Vagina (tissue), 2 donors: ENCODE measurements at places on chromosomes 16 and 17. TPM values are rescaled to one million over a fixed set of nuclear protein-coding genes. Genes with fewer than 3 reads are reported as not detected.

The CISD3 gene
- total RNA-seq: 12.8 TPM

The MGAT5B gene
- 0.49 TPM for total RNA-seq

The SPEM1 gene
- not detected for total RNA-seq

DNA sequence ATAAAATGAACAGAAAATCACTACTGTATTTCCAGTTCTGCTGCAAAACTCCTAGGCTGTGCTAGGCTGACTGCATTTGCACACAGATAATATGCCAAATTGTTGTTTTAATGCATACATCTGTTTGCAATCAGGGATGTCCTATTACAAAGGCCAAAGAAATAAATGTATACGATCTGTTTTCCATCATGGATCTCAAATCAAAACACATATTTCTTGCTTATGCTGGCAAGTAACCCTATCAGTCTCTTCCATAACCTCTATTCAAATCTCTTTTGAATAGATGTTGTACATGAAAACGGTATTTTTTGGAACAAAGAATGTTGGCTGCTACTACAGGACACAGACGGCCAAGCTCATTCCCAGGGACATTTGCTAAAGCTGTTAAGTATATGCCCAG, 56.6 kb downstream of the DUSP14 start:
- no peak overlapping the region for H3K27ac ChIP-seq
- no peaks in the 10 kb centered on the region for H3K27me3 ChIP-seq
- H3K4me1 ChIP-seq: peaks cover 20% of the 10 kb centered on the region
- no peak overlapping the region for H3K4me3 ChIP-seq
- H3K36me3 ChIP-seq: peaks cover 12% of the 10 kb centered on the region

- H3K4me1 ChIP-seq: peaks cover 56% of the 10 kb centered on the region
- H3K27me3 ChIP-seq: no peaks in the 10 kb centered on the region
- DNase-seq: no peak
Observed at GRCh38 chr16:24541233-24541933, 2.0 kb downstream of the RBBP6 start.

DNA sequence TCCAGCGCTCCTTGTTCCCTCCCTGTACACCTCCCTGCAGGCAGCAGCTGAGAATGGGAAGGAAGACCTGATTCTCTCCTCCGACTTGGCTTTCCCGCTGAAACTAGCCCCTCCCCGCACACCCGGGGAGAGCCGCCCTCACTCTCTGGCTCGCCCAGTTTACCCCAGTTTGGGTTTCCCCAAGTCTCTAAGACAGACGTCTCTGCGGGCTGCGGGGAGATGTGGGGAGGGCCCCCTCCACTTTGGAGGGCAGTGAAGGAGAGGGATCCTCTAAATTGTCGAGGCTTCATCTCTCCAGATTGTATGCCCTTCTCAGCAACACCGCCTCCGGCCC, 797 bp downstream of the GRB7 start:
- peak overlapping the region; percentile 95 for H3K27ac ChIP-seq
- no peaks in the 10 kb centered on the region for H3K36me3 ChIP-seq
- peak overlapping the region; percentile 48 for H3K4me3 ChIP-seq
- peaks cover 47% of the 10 kb centered on the region for H3K4me1 ChIP-seq
- H3K27me3 ChIP-seq: no peaks in the 10 kb centered on the region

DNA sequence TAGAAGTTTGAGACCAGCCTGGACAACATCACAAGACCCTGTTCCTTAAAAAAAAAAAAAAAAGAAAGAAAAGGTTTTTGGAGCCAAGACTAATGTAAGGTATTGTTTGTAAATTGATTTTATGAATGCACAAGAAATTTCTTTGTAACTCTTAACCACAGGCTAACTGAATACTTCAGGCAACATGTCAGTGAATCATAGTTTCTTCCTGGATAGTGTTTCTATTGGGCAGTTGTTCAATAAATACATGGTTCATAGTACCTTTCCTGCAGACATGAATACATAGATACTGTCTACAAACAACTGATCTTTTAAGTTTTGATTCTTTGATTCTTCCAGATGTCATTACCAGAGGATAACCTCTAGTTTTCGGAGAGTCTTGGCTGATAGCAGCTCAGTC, 11.6 kb downstream of the DDX42 start:
- no peak for DNase-seq
- H3K4me3 ChIP-seq: no peak overlapping the region
- no peaks in the 10 kb centered on the region for H3K27me3 ChIP-seq
- H3K4me1 ChIP-seq: peaks cover 9% of the 10 kb centered on the region
- H3K36me3 ChIP-seq: peaks cover 39% of the 10 kb centered on the region
- no peak overlapping the region for H3K27ac ChIP-seq

DNA sequence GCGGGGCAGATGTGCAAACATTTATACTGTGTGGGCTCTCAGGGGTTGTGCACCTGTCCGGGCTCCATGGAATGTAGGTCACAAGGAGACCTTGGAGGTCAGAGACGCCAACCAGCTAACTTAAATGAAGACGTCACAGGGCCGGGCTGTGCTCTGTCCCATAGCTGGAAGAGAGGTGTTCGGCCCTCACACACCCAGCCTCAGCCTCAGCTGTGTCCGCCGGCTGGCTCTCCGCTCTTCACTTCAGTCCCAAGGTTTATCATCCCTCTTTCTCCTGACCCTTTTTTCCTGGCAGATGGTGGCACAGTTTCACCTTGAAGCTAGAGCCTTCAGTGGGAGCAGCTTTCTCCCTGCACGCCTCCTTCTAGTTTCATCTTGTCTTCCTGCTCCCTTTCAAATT, 6.0 kb upstream of the RBFOX3 start:
- H3K4me3 ChIP-seq: no peak overlapping the region
- no peaks in the 10 kb centered on the region for H3K27me3 ChIP-seq
- H3K4me1 ChIP-seq: no peaks in the 10 kb centered on the region
- H3K27ac ChIP-seq: no peak overlapping the region
- H3K36me3 ChIP-seq: no peaks in the 10 kb centered on the region
- no peak for DNase-seq

DNA sequence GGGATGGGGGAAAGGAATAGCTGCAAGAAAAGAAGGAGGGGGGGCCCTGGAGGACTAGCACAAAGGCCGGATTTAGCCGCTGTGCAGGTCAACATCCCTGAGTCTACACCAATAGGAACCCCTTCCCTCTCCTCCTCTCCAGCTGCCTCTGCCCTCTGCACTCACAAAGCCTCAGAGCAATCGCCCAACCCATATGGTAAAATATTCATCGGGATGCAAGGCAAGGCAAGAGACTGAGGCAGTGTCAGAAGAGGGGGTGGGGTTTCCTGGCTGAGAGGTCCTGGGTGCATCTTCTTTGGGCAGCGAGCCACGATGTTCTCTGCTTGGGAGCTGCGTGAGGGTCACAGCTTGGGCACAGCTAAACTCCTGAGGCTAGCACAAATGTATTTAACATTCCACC, 115.5 kb upstream of the NLRP1 start:
- no peaks in the 10 kb centered on the region for H3K4me1 ChIP-seq
- no peaks in the 10 kb centered on the region for H3K27me3 ChIP-seq
- H3K27ac ChIP-seq: no peak overlapping the region
- no peaks in the 10 kb centered on the region for H3K36me3 ChIP-seq

DNA sequence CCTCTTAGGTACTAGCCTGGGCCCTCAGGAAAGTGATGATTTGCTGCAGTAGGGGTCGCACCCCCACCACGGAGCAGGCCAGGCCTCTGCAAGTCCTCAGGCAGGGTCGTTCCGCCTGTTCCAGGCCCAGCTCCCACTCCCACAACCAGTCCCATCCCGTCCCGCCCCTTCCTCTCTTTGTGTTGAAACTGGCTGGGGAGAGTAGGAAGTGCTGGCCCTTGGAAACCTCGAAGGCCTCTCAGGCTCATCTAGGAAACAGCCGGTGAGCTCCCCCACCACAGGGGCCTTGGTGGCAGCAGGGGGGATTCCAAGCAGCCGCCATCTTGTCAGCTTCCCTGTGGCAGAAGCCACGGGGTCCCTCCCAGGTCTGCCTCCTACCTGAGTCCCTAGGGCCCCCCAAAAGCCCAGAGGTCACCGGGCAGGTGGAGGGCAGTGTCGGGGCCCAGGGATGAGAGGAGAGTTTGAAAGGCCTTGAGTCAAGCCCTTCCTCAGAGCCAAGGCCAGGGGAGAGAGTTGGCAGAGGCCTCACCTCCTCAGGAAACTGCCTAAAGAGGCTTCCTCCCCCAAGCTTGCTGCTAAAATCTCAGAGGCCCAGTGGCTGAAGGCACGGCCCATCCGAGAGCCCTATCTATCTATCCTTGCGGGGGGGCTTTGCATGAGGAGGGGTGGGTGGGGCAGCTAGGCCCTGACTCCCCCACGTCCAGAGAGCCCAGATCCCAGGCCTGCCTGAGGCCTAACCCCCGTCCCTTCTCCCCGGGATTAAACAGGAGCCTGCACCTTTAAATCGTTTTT, 22.2 kb downstream of the MMP15 start:
- no peaks in the 10 kb centered on the region for H3K4me1 ChIP-seq
- no peak overlapping the region for H3K27ac ChIP-seq
- DNase-seq: no peak
- H3K4me3 ChIP-seq: no peak overlapping the region

DNA sequence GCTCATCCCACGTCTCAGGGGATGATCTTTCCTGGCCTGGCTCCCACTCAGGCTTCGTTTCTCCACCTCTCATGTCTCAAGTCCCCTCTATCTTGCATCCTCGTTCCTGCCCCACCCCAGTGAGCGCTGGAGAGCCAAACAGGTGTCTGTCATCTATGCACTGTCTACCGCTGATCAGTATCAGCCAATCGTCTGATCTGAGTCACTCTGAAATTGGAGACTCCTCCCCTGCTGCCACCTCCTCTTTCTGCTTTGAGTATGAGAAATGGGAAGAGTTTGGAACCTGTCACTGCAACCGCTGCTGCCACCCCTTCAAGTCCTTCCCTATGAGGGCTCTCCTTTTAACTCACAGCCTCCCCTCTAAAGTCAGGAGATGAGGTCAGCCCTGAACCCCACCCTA, 28.0 kb downstream of the FZD2 start:
- no peaks in the 10 kb centered on the region for H3K36me3 ChIP-seq
- no peak overlapping the region for H3K27ac ChIP-seq
- H3K4me3 ChIP-seq: no peak overlapping the region
- H3K4me1 ChIP-seq: peaks cover 11% of the 10 kb centered on the region

- H3K36me3 ChIP-seq: no peaks in the 10 kb centered on the region
- DNase-seq: no peak
- H3K4me3 ChIP-seq: no peak overlapping the region
Observed at GRCh38 chr16:2846511-2847310, 11.3 kb downstream of the PRSS22 start.

GRCh38 chr17:75822119-75822799, 21.9 kb downstream of the UNC13D start:
- H3K27ac ChIP-seq: no peak overlapping the region
- H3K36me3 ChIP-seq: no peaks in the 10 kb centered on the region
- H3K4me1 ChIP-seq: peaks cover 20% of the 10 kb centered on the region
- DNase-seq: no peak

DNA sequence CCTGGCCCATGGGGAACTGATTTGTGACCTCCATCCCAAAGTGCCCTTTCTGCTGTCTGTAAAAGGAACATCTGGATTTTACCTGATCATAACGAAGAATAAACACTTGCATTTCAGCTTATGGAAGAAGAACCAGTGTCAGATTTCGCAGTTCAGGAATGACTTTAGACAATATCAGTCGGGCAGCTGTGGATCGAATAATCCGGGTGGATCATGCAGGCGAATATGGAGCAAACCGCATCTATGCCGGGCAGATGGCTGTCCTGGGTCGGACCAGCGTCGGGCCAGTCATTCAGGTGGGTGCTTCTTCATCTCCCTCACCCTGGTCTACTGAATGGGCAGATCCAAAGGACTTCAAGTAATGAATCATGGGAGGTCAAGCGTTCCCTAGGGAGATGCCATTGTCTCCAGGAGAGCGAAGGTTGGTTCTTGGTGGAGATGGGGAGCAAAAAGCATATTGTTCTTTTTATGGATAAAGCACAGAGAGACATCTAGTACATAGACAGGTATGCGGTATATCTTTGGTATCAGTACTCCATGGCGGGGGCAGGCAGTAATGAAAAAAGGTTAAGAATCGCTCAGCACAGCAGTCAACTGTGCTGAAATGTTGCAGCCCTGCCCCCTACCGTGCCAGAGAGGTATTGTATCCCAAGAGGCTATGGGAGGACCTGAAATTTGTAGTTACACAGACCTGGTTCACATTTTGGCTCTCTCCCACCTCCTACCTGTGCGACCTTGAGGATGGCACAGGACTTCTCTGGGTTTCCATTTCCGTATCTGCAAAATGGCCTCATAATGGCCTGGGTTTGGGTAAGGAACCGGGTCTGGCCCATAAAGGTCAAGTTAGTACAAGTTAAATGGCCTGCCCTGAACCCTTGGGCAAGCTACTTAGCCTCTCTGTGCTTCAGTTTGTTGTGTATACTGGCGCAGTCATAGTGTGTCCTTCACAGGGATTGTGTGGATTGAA, 4.7 kb downstream of the COQ7 start:
- DNase-seq: no peak
- H3K27ac ChIP-seq: no peak overlapping the region
- H3K36me3 ChIP-seq: no peaks in the 10 kb centered on the region
- H3K4me3 ChIP-seq: no peak overlapping the region
- H3K4me1 ChIP-seq: peaks cover 16% of the 10 kb centered on the region
- no peaks in the 10 kb centered on the region for H3K27me3 ChIP-seq

GRCh38 chr17:66676421-66676820, 158.5 kb upstream of the CACNG5 start:
- DNase-seq: no peak
- no peaks in the 10 kb centered on the region for H3K27me3 ChIP-seq
- H3K36me3 ChIP-seq: no peaks in the 10 kb centered on the region
- H3K4me1 ChIP-seq: peaks cover 46% of the 10 kb centered on the region
- H3K27ac ChIP-seq: peak overlapping the region; percentile 84

DNA sequence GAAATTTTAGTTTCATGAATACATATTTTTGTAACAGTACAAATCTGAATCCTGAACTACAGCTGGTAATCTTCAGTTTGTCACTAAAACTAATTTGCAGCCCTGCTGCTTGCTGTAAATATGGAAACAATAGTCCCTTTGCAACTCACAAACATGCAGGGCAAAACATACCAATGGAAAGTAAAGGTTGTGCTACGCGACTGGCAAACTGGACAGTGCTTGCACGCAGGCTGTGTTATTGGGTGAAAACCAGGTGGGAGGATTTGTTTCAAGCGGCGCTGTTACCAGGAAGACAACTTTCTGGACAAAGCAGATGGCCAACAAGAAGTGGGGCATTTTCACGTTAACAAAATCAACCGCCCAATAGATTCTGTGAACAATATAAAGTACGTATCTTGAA, 93.5 kb downstream of the CDYL2 start:
- no peak for DNase-seq
- no peaks in the 10 kb centered on the region for H3K27me3 ChIP-seq
- no peak overlapping the region for H3K27ac ChIP-seq
- H3K4me1 ChIP-seq: no peaks in the 10 kb centered on the region
- H3K36me3 ChIP-seq: no peaks in the 10 kb centered on the region

GRCh38 chr17:57130708-57131461, 45.8 kb downstream of the AKAP1 start:
- no peak overlapping the region for H3K27ac ChIP-seq
- no peaks in the 10 kb centered on the region for H3K27me3 ChIP-seq
- no peak overlapping the region for H3K4me3 ChIP-seq
- no peaks in the 10 kb centered on the region for H3K36me3 ChIP-seq
- H3K4me1 ChIP-seq: no peaks in the 10 kb centered on the region
